HL-60 (cell line): ENCODE measurements at places on chromosomes 16 and 17.

DNA sequence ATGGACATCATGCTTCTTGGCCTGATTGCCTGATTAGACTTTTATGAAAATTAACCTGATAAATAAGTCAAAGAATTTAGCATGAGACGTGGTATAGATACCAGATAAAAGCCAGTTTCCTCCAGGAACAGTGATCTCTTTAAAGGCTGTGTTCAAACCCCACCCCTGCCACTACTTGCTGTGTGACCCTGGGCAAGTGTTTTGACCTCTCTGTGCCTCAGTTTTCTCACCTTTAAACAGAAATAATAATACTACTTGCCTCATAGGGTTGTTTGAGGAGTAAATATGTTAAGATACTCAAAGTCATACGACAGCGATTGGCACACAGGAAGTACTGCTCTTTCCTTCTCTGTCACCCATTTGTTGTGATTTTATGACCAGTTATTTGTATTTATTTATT lies 115.5 kb downstream of the MAF start:
- no peak for DNase-seq

GRCh38 chr17:76157759-76158158 lies 16.7 kb upstream of the FOXJ1 start:
- no peak for DNase-seq

DNA sequence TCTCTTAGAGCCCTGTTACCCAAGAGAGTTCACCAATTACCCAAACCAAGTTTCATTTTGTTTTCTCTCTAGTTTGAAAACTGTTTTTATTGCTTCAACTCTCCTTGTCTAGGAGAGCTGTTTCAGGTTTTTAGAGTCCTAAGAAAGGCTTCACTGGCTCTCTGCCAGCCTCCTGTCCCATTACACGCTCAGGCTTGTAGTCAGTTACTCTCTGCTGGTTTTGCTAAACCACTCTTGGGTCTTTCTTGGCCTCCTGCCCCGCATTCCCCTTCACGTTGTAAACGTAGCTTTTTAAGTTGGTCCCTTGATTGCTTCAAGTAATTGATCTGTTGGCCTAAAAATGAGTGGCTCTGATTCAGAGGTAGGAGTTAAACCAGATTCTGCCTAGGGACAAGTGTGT lies 529.1 kb downstream of the MAF start:
- no peak for DNase-seq

DNA sequence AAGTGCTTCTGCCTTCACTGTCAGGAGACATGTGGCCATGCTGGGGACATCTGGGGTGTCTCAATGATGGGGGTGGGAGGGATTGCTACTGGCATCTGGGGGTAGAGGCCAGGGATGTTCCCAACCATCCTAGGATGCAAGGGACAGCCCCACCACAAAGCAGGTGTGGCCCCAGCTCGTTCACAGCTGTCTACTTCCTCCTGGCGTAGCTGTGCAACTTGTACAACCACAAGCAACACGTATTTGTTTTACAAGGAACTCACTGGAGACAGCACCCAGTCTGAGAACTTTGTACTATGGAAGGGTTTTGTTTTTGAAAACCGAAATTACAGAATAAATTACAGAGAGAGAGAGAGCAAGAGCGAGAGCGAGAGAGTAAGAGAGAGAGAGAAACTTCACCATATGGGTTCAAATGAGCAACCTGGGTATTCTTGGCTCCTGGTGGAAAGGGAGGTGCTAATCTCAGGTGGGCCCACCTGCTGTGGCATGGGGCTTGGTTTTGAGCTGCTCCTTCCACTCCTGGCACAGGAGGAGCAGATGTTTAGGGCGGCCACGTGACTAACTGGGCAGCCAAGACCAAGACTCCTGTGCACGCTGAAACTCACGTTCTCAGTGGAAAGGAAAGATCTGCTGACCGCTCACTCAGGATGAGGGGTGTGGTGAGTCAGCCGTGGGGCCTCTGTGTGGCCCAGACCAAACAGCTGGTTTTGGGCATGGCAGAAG lies 17.5 kb upstream of the TNFRSF13B start:
- peak; percentile 58 for DNase-seq

DNA sequence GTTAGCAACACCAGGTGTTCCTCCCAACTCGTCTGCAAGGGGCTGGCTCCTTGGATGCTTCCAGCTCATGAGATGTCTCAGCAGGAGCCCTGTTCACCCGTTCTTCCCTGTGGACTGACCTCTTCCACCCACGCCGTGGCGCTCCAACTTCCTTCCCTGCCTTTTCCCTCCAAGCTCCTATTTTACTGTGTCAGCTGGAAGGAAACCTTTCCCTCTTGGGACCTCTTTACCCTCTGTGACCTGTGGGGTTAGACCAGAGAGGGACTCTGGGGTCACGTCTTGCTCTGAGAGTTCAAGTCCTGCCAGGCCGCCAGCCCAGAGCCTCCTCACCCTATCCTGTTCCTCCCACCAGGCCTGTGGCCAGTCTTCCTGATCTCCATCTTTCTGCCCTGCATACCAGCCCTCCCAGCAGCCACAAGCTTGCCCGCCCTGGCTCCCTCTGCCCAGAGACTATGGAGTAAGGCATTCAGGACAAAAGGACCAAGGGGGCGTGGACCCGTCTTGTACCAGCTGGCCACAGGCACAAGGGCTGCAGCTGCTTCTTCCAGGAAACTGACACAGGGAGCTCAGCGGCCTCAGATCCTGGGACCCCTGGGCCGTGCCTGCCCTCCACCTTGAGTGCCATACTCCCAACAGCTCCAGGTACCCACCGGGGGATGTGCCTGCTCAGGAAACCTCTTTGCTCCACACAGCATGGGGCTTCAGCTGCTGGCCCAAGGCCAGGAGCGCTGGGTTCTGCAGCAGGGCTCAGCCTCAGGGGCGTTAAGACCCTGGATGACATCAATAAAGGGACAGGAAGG lies 3.0 kb downstream of the PAQR4 start:
- DNase-seq = no peak

- no peak for DNase-seq
Observed at GRCh38 chr16:10511829-10512228, 68.6 kb downstream of the EMP2 start.

- DNase-seq = no peak
Observed at GRCh38 chr17:82858376-82859126, 18.7 kb upstream of the ZNF750 start.

GRCh38 chr17:45787044-45787443 lies 2.9 kb downstream of the CRHR1 start:
- DNase-seq = no peak

DNA sequence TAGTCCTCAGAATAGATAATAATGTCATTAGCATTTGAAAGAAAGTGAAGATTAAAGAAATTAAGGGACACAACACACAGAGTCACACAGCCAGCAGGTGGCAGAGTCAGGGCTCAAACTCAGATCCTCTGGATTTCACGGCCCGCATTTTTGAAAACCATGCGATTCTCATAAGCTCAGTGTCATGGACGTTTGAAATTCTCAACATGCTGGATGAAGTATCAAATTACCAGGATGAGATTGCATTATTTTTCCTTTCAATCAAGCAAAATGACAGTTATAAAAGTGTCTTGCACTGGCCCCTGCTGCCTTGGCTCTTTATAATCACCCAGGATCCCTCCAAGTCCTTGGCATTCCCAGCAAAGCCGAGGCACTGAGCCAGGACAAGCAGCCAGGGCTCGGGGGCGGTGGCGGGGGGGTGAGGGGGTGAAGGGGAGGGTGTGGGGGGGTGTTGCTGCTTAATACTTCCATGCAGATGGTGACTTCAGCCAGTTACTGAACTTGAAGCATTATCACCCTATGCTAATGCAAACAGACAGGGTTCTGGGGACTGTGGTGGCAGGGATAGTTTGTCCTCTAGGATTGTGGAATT lies 6.6 kb upstream of the BMERB1 start:
- peak; percentile 28 for DNase-seq

GRCh38 chr16:85187002-85187401 lies 74.7 kb upstream of the CIBAR2 start:
- no peak for DNase-seq

DNA sequence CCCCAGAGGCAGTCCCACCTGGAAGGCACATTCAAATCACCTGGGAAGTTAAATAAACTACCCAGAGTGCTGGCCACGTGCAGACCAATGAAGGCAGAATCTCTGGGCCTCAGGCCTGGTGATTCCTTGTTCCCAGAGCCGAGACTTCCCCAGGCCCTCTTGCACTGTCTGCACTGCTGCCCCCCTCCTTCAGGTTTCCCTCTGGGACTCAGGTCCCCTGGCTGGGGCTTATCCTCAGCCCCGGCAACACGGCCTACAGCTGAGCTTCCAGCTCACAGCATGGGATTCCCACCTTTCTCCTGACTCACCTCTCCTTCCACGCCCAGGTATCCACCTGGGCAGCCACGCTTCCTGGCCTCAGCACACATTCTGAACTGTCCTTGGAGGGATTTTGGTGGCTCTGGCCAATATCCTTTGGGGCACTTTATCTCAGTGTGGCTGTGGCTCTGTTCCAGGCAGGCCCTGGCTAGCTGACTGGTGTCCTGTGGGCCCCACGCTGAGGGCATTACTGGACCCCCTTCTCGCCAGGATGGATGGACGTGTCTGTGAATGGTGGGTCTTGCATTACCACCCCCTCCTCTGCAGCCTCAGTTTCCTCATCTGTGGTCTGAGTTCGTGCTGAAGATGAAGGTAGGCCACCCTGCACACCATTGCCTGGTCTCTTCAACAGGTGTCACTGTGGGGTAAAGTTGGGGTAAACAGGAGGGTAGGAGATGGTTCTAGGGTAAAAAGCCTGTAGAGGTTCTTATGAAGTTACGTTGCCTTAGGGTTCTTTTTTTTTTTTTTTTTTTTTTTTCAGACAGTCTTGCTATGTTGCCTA lies 165.7 kb downstream of the IRF8 start:
- no peak for DNase-seq

- no peak for DNase-seq
Observed at GRCh38 chr17:47810200-47810821, 11.3 kb downstream of the OSBPL7 start.

DNA sequence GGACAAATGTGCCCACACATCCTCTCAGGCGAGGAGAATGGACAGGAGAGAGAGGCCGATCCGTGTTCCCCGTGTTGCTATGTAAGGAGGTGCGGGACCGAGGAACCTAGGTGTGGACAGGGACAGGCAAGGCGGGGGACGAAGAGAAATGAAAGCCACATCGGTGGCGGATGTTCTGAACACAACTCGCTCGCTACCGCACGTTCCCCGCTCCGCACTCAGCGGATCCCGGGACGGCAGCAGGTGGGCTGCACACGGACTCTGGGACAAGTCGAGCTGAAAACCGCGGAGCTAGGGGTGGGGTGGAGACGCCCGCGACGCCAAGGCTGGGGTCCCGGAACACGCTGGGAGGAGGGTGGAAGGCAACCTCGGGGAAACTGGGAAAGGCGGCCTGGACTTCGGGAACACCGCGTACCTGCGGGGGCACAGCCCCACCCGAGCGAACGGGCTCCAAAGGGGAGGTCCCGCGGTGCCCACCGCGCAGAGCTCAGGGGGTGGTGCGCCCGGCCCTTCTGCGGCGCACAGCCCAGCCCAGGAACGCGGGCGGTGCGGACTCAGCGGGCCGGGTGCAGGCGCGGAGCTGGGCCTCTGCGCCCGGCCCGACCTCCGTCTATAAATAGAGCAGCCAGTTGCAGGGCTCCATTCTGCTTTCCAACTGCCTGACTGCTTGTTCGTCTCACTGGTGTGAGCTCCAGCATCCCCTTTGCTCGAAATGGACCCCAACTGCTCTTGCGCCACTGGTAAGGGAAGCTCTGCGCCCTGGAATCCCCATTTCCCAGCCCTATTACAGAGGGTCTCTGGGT lies at the start of gene MT1E:
TSS of gene MT1E (plus strand) at position 642 of the 803 bp plus-strand sequence. CDS start at position 713, 71 bp downstream.
- peak; percentile 42 for DNase-seq

GRCh38 chr16:23924128-23924527 lies 88.3 kb downstream of the PRKCB start:
- DNase-seq = peak; percentile 71

DNA sequence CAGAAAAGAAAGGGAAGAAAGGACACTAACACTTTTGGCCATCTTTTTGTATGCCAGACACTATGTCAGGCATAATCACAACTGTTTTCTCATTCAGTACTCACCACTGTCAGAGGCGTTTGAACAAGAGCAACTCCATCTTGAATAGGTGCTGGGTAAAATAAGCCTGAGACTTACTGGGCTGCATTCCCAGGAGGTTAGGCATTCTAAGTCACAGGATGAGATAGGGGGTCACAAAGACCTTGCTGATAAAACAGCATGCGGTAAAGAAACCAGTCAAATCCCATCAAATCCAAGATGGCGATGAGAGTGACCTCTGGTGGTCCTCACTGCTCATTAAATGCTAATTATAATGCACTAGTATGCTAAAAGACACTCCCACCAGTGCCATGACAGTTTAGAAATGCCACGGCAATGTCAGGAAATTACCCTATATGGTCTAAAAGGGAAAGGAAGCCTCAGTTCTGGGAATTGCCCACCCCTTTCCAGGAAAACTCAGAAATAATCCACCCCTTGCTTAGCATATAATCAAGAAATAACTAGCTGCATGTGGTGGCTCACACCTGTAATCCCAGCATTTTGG lies 14.9 kb upstream of the LYRM9 start:
- no peak for DNase-seq

- DNase-seq = no peak
Observed at GRCh38 chr17:80594431-80595269, 50.0 kb downstream of the RPTOR start.

GRCh38 chr17:41718287-41718645 lies 6.1 kb downstream of the GAST start:
- DNase-seq = no peak

DNA sequence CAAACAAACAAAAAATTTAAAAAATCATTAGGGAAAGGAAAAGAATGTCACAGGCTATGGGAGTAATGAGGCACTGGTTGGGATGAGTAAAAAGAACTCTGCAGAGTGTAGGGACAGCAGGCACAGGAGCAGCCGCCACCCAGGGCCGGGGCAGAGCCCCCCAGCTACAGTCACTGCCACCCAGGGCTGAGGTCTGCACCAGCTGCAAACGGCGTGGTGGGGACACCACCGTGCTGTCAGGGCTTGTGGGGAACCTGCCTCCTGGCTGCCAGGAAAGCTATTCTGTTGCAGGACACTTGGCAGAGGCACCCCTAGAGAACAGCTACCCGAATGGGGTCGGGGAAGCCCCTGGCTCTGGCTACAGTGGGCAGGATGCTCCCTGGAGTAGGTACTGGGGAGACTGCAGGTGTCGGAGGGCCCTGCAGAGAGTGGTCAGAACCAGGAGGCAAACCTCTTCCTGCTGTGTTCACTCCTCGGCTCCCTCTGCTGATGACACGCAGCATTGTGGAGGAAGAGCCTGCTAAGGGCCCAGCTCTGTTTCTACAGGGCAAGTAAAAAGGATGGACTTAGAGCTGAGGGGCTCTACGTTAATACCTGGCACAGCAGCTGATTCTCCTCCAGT lies 32.3 kb upstream of the CAPN15 start:
- DNase-seq = peak; percentile 63

GRCh38 chr16:19680881-19681340 lies 37.1 kb downstream of the KNOP1 start:
- DNase-seq = no peak

DNA sequence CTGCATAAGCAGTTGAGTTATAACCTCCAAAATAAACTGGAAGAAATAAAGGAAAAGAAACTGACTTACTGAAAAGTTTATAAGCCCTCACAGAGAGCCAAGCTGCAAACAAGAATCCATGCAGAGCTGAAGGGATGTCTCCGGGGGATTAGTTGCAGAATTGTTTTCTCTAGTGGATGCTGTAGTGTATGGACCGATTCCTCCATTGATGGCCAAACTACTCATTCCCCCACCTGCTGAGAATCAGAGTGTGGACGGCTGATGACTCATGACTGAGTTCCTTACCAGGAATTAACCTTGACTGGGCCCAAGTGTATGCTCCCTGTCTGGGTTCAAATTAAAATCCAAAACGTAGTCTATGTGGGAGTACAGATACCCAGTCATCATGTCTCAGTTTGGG lies 93.9 kb upstream of the CDH8 start:
- DNase-seq = no peak

- no peak for DNase-seq
Observed at GRCh38 chr17:80827646-80828643, 163.7 kb upstream of the CHMP6 start.
